Large intestine (tissue), 12 donors: ENCODE measurements at places on chromosomes 2 and 18.
A peak's percentile ranks its signal among the peaks of the same experiment; 100 is the strongest.

DNA sequence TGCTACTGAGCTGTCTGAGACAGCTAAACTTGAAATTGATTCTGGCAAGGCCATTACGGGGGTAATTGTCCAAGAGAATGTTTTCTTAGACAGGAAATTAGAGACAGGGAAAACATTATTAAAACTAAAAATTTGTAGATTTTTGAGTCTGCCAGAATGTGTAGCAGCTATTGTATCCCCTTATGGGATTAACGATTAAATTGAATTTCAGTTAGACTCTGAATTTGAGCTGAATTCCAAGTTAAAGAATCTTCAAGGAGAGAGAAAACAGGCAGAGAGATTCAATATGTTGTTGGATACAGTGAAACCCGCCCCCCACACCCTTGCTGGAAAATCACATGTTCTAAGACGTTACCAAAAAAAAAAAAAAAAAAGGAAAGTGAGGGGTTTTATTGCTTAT is 32.7 kb upstream of the CCDC68 start:
- DNase-seq = no peak

GRCh38 chr18:43620936-43621335 is 343.6 kb upstream of the SYT4 start:
- peak; percentile 29 for DNase-seq

- no peak for DNase-seq
These were observed 83.0 kb upstream of the HNRNPA3 start for GRCh38 chr2:177129610-177130009.

GRCh38 chr18:24333084-24333483 is 64.5 kb downstream of the OSBPL1A start:
- DNase-seq = no peak

DNA sequence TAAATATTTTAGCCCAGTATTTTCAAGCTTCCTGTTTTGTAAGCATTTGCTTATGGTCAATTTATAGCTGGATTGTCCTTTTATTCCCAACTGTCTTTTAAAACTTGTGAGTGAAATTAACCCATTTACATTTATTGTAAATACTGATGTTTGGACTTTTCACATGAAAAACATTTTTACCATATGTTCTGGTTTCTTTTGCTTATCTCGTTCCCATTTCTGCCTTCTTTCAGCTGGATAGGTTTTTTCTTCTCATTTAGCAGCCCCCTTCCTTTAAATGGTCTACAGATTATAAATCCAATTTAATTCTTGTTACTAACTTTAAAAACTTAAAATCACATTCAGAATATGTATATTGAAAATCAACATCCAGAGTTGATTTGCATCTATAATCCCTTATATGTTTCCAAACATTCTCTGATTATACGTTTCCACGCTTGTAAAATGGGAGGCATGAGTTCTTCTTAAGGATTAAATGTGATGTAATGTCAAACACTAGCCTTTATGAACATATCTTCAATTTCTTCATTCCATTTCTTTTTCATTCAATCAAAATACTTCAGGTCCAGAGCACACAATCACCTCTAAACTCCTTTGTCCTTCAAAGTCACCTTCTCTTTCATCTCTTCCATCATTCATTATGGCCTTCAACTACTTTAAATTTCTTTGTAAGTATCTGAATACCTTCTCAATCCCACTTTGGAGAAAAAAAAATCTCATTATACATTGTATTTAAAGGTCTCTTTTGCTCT is 1.1 kb upstream of the KDM3A start:
- no peak for DNase-seq

DNA sequence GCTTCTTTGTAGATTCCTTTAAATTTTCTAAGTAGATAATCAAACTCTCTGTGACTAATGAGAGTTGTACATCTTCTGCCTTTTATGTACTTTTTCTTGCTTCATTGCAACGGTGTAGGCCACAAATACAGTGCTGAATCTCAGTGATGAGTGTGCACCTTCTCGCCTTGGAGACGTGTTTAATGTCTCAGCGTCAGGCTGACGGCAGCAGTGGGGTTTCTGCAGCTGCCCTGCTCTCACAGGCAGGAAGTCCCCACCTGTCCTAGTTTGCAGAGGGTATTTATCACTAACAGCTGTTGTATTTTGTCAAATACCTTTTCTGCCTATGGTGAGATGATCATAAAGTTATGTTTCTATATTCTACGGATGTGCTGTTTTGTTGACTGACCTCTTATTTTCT is 13.3 kb downstream of the AGXT start:
- no peak for DNase-seq

- no peak for DNase-seq
These were observed 11.9 kb upstream of the TET3 start for GRCh38 chr2:73972846-73973245.

DNA sequence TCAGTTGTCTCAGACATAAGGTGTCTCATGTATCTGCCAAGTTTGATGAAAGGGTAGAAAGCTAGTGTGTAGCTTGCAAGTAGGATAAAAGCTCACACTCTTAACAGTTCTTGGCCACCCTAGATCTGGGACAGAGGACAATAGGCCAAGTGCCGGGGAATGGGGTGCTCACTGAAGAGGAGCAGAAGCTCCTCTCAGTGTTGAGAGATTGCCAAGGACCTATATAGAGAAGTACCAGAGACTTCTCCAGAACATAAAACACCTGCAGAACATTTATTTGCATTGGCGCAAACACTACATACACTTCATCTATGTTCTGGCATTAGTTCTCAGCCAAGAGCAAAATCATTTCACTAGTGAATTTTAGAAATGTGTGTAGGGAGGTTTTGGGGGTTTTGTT is 2.9 kb upstream of the GTF3C3 start:
- DNase-seq = no peak

- no peak for DNase-seq
These were observed 20.1 kb downstream of the TANC1 start for GRCh38 chr2:158988501-158988900.

GRCh38 chr2:119242276-119243119 is 18.9 kb downstream of the STEAP3 start:
- no peak for DNase-seq

GRCh38 chr2:101770726-101771125 is 73.2 kb downstream of the MAP4K4 start:
- DNase-seq = peak; percentile 64

GRCh38 chr18:55106466-55106865 is 147.2 kb upstream of the CCDC68 start:
- no peak for DNase-seq

DNA sequence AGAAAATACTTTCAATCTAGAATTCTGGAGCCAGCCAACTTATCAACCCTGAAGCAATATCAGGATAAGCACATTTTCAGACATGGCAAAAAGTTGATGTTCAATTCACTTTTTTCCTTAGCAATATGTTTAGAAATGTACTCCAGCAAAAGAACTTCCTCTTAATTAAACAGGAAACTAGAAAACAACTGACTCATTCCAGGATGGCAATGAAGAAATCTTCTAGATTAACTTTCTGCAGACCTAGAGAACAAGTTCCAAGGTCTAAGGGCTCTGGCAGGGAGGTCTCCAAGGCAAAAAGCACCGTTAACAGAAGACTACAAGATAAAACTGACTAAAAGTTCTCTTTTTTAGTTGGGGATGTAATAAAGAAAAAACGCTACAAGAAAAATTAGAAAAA is 69.2 kb upstream of the VWC2L start:
- DNase-seq = no peak

DNA sequence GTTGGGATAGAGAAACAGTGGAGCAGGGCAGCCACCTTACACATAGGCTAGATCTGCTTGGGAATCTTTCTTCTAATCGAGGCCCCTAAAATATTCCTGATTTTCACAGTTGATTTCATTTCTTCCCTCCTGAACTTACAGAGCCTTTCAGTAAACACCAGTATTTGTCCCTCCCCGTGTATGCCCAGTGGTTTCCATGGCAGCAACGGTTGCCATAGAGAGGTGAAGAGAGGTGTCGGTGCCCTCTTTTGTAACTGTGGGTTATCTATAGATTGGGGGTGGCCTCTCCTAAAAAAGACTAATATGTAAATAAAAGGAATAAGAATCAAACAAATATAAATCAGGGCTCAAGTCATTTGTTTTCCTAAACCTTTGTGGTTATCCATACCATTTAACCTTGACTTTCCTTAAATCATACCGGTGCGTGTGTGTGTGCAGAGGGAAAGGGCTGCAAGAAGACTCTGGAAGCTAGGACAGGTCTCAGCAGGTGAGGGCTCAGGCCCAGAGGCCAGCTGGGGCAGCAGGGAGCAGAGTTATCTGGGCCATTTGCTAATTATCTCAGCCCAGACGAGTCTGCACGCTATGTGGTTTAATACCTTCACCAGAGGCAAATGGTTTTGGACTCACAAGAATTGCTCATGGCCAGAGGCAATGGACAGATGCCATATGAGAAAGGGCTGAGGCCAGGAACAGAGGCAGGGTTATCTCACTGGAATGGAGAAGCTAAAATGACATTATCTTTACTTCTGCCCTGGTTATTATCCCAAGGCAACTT is 35.5 kb downstream of the LIPG start:
- no peak for DNase-seq

GRCh38 chr2:51027442-51027841 is 4.5 kb downstream of the NRXN1 start:
- no peak for DNase-seq

- no peak for DNase-seq
These were observed 261.2 kb downstream of the TXNL1 start for GRCh38 chr18:56377231-56377630.

- no peak for DNase-seq
These were observed 238.0 kb upstream of the COPS8 start for GRCh38 chr2:236847538-236848263.

DNA sequence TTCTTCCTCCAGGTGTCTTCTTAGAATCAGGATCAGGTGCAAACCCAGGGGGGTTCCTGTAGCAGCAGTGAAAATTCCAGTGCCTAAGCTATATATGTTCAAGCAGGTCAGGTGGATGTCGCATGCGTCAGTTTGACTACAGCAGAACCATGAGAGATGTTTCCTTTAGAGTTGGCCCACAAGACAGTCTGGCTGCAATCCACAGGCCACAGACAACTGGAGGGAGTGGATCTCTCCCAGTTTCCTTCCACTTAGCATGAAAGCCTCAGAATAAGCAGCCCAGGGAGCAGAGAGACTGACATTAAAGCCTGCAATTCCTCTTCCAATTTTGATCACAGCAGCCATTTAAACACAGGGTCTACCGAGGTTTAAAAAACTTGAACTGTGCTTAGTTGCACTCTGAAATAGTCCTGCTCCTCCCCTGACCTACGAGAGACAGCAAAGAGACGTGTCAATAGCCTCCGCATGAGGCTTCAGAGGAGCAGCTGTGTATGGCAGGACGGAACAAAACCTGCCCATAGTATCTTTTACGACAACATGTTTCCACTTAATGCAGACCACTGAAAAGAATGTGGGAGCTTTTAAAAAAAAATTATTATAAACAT is 988 bp upstream of the KCNE4 start:
- peak; percentile 6 for DNase-seq

GRCh38 chr18:66694852-66695251 is 91.0 kb upstream of the CDH19 start:
- no peak for DNase-seq

- DNase-seq = no peak
These were observed 226.3 kb downstream of the CCDC85A start for GRCh38 chr2:56410140-56410539.

DNA sequence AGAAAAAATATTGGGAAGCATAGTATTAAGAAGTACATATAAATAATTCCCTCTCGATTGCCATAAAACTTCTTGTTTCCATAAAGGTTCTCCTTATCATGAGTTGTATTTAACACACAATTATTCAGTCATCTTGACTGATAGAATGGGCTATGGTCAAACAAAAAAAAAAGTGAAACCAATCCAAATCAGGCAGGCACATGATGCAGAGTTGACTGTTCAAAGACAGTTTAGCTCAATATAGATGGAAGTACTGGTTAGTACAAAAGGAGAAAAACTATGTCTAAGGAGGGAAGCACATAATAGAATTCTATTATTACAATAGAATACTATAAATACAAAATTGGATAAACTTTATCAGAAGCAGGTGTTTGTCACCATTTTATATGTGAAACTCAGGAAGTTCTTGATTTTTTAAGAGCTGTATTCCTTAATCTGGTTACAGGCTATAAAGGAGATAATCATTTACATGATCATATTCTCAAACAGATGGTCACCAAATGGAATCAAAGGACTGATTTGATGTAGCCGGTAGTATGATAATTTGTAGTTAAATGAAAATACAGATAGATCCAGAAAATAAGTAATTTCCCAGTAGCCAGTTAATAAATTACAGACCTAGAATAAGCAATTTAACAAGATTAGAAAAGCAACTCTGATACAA is 18.2 kb upstream of the CALCRL start:
- no peak for DNase-seq

GRCh38 chr2:181798022-181798421 is 93.5 kb upstream of the ITPRID2 start:
- DNase-seq = no peak

DNA sequence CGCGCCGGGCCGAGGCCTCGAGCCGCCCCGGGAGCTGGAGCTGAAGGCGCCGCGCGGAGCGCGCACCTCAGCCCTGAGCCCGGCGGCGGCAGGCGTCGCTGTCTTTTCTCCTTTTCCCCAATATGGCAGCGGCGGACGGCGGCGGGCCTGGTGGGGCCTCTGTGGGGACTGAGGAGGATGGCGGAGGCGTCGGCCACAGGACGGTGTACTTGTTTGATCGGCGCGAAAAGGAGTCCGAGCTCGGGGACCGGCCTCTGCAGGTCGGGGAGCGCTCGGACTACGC is 369 bp downstream of the SMCHD1 start:
- peak; percentile 85 for DNase-seq

DNA sequence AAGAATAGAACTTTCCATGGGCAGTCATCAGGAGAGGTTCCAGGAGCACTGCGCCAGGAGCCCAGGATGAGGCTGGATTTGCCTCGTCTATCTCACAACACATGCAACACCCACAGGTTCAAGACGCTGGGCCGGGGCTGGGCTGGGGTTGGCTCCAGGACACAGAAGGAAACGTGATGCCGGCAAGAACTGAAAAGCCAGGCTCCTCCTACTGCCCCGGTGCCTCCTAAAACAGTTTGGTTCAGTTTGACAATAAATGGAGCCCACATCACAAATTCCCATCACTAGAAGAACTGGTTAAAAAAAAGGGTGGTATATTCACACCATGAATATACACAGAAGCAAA is 75.9 kb downstream of the INHBB start:
- no peak for DNase-seq

DNA sequence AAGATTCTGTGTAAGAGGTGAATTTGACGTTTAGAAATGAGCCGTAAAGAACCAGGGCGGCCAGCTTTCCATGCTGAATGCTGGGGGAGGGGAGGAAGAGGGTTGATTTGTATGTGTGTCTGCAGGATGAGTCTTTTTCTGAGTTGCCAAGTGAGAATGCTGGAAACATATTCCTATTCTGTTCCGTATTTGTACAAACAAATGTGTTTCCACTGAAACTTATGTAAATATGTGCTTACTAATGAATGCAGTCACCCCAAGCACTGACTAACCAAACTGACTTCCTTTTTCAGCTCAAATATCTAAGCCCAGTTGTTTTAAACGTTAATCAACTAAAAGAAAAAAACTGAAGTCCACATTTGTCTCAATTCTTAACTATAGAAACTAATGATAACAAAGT is 74.9 kb upstream of the APCDD1 start:
- no peak for DNase-seq

DNA sequence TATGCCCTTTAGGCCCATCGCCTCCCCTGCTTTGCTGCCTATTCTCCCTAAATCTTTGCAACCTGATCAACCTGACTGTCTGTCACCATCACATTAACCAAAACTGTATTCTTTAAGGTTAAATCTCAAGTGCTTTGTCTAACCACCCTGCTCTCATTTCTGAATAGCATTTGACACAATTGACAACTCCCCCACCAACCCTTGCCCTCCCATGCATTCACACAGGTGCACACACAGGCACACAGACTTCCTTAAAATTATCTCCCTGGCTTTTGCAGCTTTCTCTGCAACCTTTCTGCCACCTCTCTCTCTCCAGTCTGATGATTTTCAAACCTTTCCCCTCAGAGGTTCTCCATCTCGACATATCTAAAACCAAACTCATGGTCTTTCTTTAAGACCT is 64.6 kb upstream of the ST8SIA3 start:
- DNase-seq = no peak
